ENCODE measurements at places on chromosomes 13 and 19. TPM values are rescaled to one million over a fixed set of nuclear protein-coding genes. Genes with fewer than 3 reads are reported as not detected.
A peak's percentile ranks its signal among the peaks of the same experiment; 100 is the strongest.

The ZNF211 gene
- total RNA-seq, result 11.4 TPM

The PODNL1 gene
- total RNA-seq, result 2.7 TPM

The FFAR3 gene
- not detected for total RNA-seq

The SPTBN4 gene
- 0.50 TPM for total RNA-seq

The PSG2 gene
- total RNA-seq, result not detected

The C19orf73 gene
- total RNA-seq, result 2.0 TPM

The IGFL3 gene
- 295 TPM for total RNA-seq

The HIF3A gene
- not detected for total RNA-seq

DNA sequence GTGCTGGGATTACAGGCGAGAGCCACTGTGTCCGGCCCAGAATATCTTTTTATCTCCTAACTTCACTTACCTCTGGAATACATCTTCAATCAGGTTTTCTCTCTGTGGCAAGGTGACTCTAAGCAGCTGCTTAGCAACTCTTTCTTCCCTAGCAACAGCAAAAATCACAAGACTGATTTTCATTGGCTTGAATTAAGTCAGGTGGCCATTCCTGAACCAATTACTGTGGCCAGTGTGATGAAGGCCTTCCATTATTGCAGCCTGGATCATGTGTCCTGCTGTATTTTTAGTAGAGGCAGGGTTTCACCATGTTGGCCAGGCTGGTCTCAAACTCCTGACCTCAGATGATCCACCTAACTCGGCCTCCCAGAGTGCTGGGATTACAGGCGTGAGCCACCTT lies 9.0 kb upstream of the LTBP4 start:
- DNase-seq, result peak; percentile 71

DNA sequence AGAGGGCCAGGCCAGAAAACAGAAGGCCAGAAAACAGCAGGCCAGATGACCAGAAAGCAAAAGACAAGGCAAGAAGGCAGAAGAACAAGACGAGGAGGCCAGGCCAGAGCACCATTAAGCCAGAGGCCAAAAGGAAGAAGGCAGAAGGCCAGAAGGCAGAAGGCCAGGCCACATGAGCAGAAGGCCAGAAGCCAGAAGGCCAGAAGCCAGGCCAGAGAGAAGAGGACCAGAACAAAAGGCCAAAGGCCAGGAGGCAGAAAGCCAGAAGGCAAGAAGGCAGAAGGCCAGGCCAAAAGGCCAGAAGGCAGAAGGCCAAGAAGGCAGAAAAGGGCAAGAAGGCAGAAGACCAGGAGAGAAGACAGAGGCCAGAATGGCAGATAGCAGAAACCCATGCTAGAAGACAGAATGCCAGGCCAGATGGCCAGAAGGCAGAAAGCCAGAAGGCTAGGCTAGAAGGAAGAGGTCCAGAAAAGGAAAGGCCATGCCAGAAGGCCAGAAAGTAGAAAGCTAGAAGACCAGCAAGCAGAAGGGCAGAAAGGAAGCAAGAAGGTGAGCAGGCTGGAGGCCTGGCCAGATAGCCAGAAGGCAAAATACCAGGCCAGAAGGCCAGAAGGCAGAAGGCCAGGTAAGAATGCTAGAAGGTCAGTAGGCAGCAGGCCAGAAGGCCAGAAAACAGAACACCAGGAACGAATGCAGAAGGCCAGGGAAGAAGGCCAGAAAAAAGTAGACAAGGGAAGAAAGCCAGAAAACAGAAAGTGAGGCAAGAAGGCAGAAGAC lies 187.6 kb downstream of the TUBA3C start:
- DNase-seq, result no peak

DNA sequence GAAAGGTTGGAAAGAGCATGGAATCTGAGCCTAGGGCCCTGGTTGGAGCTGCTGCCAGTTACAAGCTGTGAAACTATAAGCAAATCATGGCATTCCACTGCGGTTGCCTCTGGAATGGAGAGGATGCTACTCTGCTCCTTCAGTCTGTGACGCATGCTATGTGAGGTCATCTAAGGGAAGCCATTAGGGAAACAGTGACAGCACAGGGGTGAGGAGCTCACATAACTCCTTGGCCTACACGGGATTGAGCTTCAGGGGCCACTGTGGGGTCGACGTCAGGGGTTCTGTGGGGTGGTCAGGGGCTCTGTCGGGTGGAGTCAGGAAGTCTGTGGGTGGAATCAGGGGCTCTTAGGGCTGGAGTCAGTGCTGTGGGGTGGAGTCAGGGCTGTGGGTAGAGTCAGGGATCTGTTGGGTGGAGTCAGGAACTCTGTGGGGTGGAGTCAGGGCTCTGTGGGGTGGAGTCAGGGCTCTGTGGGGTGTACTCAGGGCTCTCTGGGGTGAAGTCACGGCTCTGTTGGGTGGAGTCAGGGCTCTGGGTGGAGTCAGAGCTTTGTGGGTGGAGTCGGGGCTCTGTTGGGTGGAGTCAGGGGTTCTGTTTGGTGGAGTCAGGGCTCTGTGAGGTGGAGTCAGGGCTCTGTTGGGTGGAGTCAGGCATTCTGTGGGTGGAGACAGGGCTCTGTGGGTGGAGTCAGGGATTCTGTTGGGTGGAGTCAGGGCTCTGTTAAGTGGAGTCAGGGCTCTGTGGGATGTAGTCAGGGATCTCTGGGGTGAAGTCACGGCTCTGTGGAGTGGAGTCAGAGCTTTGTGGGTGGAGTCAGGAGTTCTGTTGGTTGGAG lies 35.8 kb upstream of the MEDAG start:
- peak; percentile 86 for DNase-seq

GRCh38 chr19:29326849-29327840 lies 114.2 kb upstream of the UQCRFS1 start:
- no peak for DNase-seq

GRCh38 chr13:44879452-44880058 lies 109.7 kb downstream of the NUFIP1 start:
- DNase-seq, result peak; percentile 41

GRCh38 chr13:48542581-48543341 lies 9.9 kb upstream of the RCBTB2 start:
- DNase-seq, result no peak

DNA sequence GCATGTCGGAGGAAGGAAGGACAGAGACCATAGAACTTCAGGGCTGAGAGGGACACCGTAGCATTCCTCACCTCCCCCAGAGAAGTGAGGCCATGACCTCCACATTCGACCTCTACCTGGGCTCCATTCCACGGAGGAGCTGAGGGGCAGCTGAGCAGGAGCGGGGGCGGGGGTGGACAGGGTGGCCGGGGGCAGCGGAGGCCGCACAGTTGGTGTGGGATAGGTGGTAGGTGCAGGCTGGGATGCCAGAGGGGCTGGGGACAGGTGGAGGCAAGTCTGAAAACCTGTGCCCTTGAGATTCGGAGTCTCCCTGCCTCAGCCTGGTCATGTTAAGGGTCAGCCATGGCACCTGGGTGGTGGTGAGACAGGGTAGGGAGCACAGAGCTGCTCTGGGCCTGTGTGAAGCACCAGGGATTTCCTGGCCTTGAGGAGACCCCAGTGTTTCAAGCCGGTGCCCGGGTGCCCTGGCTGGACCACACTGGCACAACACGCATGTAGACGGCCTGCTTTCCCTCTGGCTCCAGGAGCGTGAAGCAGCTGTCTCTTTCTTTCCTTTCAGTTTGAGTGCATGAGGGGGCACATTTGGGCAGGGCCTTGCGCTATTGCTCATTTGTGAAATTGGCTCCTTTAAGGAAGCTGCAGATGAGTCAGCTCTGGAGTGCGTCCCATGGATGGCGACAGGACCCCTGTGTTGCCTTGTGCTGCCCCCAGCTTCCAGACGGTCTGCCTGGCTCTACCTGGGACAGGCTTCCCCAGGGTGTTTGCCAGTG lies 51.8 kb downstream of the TSSK6 start:
- no peak for DNase-seq

DNA sequence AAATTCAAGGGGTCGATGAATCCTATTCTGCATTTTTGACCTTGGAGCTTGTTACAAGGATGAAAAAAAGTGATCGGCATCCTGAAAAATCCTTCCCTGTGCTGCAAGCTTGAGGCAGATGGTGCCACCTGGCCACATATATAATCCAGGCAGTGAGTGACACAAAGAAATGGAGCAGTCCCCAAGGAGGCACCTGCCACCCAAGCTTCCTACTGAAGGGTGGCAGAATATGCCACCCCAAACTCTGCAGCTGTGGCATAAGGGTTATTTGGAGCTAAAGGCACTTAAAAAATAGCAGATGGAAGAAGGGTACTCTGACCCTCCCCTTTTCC lies 15.4 kb downstream of the TMEM272 start:
- DNase-seq, result no peak

GRCh38 chr19:30653646-30654386 lies 281.6 kb downstream of the ZNF536 start:
- no peak for DNase-seq

- no peak for DNase-seq
Observed at GRCh38 chr19:14496834-14497227, 904 bp upstream of the GIPC1 start.

GRCh38 chr13:24249624-24250023 lies 59.8 kb upstream of the C1QTNF9 start:
- no peak for DNase-seq

- peak; percentile 87 for DNase-seq
Observed at GRCh38 chr19:9435279-9436268, at the start of gene ZNF266. ZNF266 (minus strand) TSS chr19:9435573; CDS start chr19:9420089, 15,484 bp downstream.

- DNase-seq, result no peak
Observed at GRCh38 chr13:100789968-100790367, 115.4 kb upstream of the TMTC4 start.

GRCh38 chr19:33631609-33631973 lies 9.8 kb downstream of the CHST8 start:
- DNase-seq, result no peak

DNA sequence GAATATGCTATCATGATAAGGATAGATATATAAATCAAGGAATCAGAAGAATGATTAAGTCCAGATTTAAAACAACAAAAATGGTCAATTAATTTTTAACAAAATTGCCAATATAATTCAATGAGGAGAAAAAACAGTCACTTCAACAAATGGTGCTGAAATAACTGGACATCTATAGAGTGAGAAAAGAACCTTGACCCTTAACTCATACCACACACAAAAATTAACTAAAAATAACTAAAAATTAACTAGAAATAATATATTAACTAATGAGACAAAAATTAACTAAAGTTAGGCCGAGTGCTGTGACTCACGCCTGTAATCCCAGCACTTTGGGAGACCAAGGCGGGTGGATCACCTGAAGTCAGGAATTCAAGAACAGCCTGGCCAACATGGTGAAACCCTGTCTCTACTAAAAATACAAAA lies 9.5 kb downstream of the LGALS7 start:
- DNase-seq, result no peak

DNA sequence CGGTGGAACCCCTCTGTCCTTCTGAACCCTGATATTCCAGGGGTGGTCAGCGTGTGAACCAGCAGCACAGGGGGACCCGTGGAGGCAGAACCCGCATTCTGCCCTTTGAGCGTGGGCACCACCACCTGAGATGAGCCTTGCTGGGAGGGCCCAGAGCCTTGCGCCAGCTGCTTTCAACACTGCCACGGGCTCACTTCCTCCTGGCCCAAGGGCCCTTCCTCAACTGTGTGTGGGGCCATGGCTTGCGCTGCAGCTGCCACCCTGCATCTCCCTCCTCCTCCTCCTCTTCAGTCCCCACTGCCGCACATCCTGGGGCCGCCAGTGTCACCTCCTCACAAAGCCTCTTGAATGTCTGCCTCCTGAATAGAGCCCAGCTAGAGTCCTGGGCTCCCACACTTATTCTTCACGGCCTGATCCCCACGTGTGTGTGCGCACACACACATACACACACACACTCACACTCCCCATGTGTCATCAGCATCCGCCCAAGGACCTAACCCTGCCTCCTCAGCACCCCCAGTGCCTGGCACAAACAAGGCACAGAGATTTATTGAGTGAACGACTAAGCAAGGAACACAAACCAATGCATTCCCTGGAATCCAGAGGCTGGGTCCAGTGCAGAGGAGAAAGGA lies 26.9 kb upstream of the TMEM160 start:
- DNase-seq, result no peak

- DNase-seq, result peak; percentile 12
Observed at GRCh38 chr13:45974500-45974899, 78.0 kb downstream of the ZC3H13 start.

GRCh38 chr13:24860770-24861169 lies 96.8 kb downstream of the RNF17 start:
- no peak for DNase-seq

GRCh38 chr19:12676384-12676792 lies 5.3 kb downstream of the DHPS start:
- DNase-seq, result peak; percentile 67

DNA sequence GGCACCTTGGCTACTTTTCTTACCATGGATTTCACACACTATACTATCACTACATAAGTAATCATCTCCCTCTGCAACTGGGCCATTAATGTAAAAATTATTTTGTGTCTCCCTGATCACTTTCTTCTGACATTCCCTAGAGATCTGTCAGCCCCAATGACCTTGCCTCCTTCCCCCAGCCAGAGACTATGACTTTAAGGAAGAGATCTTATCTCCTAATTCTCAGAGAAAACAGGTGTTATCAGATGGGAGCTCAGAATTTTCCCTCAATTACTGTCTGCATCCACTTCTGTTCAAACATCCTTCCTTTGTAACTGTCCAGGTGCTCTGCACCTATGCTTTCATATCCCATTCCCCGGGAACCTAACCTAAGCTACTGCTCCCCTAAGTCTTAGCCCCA lies 397.5 kb downstream of the DIAPH3 start:
- no peak for DNase-seq

DNA sequence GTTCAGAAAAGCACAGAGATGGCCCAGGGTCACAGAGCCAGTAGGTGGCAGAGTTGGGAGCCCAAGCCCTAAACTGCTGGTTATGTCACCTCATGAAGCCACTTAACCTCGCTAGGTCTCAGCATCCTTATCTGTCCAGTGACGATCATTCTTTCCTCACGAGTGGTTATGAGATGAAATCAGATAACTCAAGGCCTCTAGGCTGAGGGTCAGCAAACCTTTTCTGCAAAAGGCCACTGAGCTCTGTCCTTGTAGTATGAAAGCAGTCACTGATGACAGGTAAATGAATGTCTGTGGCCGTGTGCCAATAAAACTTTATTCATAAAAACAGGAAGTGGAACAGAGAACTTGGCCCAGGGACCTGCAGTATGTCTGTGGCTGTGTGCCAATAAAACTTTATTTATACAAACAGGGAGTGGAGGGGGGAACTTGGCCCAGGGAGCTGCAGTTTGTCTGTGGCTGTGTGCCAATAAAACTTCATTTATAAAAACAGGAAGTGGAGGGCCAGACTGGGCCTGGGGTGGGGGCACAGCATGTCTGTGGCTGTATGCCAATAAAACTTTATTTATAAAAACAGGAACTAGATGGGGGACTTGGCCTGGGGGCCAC lies 71.2 kb downstream of the GNG7 start:
- no peak for DNase-seq

DNA sequence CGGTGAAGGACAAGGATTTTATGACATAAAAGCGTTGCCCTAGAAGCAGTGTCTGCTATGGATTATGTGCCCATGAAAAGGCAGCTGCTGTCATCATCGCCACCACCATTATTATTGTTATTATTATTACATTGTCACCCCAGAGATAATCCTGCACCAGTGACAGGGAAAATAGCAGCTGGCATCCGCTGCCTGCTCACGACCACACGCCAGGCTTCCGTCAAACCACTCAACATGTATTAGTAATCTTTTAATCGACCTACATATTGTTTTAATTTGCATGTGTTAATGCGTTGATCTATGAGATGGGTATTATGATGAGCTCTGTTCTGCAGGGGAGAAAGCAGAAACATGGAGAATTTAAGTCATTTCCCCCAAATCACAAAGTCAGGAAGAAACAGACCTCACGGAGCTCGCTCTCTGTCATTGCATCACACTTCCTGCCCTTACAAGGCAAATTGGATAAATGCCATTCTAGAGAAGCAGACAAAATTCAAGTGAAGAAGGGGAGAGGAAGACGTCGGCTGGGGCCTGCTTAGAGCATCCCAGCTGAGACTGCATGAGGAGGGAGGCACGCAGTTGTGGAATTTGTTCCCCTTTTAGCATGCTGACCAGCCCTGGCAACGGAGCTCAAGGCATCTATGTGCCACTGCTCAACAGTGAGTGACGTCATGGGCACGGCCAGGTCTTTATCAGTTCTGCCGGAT lies at the start of gene FFAR3:
Gene FFAR3 (plus strand): TSS at position 594 of the 707 bp plus-strand sequence. CDS start 431 bp downstream, outside the sequence.
- DNase-seq, result no peak
